Islet precursor cell (in vitro differentiated cells): ENCODE measurements at places on chromosomes 3 and 15.

- peak; percentile 77 for DNase-seq
Measured at GRCh38 chr3:52534281-52535183, 875 bp upstream of the NT5DC2 start.

- no peak for DNase-seq
Measured at GRCh38 chr3:128969993-128970739, 23.7 kb downstream of the CFAP92 start.

DNA sequence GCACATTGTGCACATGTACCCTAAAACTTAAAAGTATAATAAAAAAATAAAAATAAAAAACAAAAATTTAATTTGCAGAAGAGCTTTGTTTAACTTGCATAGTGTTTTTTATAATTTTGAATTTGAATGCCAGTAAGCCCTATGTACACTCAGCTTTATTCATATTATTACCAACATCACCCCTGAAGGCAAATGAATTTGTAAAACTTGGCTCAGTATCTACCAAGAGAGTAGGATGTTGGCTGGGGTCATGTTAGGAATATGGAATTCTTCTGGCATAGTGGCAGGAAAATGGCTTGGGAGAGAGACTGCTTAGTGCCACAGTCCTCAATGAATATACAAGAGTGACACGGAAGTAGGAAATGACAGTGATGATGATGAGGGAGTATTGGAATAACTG lies 30.7 kb downstream of the TRPC1 start:
- DNase-seq: no peak

DNA sequence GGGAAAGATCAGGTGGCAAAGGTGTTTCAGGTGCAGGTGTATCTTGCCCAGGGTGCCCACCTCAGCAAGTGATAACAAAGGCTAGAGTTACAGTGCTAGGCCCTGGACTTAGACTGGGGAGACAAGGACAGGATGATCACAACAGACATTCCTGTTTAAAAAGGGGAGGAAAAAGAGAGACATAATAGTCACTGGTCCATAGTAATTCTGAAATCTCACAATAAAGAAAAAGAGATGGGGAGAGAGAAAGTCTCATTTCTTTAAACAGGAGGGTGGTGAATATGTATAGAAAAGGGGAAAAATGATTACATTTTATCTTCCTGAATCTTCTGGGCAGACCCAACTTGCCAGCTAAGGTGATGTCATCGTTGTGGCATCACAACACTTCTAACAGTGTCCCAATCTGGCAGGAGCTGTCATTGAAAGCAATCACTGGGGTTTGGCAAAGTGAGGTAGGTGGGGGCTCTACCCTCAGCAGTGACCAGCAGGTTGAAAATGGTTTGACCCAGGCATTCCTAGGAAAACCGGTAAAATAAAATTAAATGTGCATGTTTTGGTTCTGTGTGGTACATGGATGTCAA lies 99.5 kb downstream of the ZNF621 start:
- DNase-seq: no peak

GRCh38 chr15:96264801-96265515 lies 65.5 kb upstream of the NR2F2 start:
- DNase-seq: peak; percentile 95

- no peak for DNase-seq
Measured at GRCh38 chr3:82196645-82197044, 435.2 kb upstream of the GBE1 start.

- DNase-seq: no peak
Measured at GRCh38 chr15:52340093-52340492, 44.5 kb upstream of the MYO5C start.

DNA sequence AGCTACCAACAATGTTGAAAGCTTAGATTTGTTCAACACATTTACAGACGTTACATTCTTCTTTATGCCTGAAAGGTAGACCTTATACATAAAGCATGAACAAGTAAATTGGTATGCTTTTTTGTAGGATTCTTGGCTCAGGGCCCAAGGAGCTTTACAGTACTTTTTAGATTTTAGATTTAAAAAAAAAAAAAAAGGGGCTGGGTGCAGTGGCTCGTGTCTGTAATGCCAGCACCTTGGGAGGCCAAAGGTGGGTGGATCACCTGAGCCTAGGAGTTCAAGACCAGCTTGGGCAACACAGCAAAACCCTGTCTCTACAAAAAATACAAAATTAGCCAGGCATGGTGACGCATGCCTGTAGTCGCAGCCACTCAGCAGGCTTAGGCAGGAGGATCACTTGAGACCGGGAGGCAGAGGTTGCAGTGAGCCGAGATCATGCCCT lies 39.7 kb downstream of the MEF2A start:
- DNase-seq: no peak

- DNase-seq: no peak
Measured at GRCh38 chr3:111106993-111107661, 35.5 kb downstream of the NECTIN3 start.

GRCh38 chr15:28101983-28102441 lies 2.9 kb upstream of the OCA2 start:
- peak; percentile 39 for DNase-seq

DNA sequence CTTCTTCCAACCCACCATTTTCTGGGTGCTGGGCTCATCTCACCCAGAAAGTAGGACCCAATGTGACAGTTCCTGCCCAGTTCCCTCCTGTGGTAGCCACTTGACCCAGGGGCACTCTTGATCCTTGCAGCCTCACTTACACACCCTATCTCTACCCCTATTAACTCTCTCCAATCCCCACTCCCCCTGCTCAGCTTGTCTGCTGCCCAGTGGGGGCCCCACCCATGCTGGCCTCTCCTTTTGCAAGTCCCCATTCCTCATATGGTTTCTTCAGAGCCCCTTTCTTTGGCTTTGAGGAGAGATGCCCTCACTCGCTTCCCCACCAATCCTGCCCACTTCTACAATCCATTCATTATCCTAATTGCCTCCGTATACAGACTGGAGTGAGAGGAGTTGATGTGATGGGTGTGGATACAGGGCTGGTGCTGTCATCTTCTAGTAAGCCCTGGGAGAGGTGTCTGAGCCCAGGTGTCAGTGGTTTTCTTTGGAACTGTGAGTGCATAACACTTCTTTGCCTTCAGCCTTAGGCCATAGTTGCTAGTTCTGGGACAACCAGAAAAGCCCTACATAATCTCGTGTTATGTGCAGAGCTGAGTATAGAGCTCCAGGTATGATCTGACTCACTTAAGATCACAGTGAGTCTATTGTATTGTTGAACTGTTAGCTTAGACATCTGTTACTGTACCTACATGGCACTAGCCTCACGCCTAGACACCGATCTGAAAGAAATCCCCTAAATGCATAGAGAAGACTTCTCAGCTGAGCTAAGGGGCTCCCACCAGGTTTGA lies 4.8 kb upstream of the CCR5 start:
- no peak for DNase-seq

DNA sequence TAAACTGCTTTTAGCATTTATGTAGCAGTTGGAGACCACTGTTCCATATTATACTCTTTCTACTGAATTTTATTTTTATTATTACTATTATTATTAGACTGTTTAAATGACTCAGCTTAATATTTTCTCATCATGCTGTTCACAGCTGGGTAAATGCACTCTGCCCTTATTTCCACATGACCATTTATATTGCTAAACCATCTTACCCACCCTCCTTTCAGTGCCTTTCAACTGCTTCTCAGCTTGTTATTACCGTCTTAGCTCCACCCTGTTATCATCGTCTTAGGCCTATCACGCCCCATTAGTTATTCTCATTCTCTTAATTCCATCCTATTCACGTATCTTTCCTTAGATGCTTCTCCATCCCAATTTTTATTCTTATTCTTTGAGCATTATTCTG lies 212.6 kb downstream of the GAP43 start:
- no peak for DNase-seq

DNA sequence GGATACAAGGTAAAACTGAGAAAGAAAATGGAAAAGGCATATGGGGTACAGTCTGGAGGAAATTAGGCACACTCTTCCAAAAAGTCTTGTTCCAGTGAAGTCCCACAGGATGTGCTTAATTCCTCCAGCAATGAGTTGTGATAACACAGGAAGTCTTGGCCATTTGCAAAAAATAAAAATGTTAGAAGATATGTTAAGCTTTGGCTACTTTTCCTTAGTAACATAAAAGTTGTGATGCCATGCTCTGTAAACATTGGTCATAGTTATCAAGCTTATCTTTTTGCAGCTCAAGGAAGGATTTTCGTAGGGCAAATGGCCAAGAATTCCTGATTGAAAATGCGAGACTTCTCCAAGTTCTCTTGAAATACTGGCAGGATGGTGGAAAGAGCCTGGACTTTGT lies 26.4 kb downstream of the LNP1 start:
- no peak for DNase-seq

- no peak for DNase-seq
Measured at GRCh38 chr15:58666957-58667356, 82.5 kb downstream of the ADAM10 start.

GRCh38 chr15:20295238-20295811 lies 246.3 kb downstream of the GOLGA6L6 start:
- DNase-seq: no peak

GRCh38 chr3:25455441-25456132 lies 27.5 kb downstream of the RARB start:
- peak; percentile 89 for DNase-seq

DNA sequence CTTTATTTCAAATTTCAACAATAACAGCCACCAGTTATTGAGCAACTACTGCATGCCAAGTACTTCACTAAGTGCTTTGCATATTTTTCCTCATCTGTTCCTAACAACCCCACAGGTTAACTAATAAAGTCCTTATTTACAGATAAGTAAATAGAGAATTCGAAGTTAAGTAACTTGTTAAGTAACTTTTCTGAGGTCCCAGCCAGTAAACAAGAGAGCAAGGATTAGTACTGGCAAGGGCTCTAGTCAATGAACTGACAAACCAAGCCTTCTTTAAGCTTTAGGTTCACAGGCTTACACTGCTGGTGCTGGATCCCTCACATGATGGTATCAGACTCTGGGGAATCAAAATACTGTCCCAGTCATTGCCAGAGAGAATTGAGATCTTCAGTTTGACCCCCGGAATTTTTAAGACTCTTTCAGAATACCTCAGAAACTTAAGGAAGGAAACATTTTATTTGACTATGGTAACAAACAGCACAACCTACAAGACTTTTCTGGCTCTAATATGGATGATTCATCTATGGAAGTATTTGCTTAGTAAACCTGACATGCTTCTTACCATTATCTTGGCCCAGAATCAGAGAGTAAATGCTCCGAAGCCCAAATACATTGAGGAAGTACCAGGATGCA lies 16.5 kb downstream of the EMC3 start:
- no peak for DNase-seq

DNA sequence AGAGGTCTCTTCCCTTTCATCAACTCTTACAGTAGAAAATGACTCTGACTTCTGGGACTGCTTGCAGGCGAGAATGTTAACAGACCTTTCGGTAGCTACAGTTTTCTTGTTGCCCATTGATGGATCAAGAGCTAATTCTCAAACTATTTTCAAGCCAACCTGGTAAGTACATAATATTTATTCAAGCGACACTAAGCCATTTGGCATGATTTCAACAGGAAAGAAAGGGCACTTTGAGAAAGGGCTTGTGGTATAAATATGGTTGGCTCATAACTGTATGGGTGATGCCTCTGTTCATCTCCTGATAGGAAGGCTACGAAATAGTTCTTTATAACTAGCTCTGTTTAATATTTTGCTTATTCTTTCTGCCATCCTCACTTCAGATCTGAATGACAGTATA lies 196.2 kb upstream of the CNTN4 start:
- no peak for DNase-seq

DNA sequence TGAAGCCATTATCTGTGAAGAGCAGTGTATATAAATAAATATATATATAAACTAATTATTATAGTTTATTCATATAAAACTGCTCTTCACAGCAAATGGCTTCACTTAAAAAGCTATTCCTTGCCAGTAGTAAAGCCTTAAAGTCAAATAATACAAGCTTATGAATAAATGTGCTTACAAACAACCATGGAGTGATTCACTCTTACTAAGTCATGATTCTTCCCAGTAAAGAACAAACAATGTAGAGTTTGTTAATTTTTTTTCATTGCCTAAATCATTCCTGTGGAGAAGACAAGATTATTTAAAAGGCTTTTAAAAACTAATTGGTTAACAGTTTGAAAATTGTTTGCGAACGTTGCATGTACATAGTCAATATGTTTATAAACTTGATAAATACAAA lies 140.7 kb downstream of the PLCH1 start:
- DNase-seq: no peak

DNA sequence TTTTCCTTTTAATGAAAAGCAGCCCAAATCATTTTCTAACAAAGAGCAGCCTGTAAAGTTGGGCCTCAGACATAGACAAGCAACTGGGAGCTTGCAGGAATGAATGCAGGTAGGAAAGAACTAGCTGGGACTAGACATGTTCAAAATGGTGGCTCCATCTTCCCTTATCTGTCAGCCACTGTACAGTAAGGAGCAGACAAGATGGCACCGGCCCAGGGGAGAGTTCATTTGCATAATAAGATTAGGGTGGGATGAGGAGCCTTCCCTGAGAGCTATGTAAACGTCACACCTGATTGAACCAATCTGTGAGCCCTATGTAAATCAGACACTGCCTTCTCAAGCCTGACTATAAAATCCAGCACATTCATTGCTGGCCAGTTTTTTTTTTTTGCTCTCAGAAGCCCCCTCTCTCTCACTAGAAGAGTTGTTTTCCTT lies 59.7 kb upstream of the GK5 start:
- DNase-seq: no peak

- DNase-seq: peak; percentile 82
Measured at GRCh38 chr3:54433846-54434245, 311.5 kb downstream of the CACNA2D3 start.

DNA sequence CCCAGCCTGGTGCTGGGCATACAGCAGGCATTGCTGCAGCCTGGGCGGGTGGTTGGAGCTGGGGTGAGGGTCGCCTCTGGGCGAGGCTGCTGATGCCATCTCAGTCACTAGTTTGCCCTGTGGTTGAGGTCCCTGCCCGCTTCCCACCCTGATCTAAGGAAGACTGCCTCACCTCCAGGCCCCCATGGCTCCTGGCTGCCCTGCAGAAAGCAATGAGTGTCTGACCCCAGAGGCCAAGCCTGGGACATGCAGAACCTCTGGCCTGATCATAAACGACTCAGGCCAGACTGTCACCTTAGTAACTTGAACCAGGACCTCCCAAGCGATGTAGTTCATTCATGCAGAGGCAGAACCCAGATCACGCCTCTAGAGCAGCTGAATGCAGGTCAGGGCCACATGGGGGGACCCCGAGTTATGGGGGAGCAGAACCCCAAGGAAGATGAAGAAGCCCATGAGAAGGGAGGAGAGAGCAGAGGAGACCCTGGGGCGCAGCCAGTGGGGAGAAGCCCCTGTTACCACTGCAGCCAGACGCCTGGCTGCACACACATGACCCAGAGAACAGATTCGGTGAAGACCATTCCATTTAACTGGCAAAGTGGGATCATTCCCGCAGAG lies 213.9 kb downstream of the TBC1D2B start:
- peak; percentile 58 for DNase-seq
